Activated CD8-positive, alpha-beta T cell treated with anti-CD3 and anti-CD28 coated beads, Interleukin-2, amount 10 ng/mL, durations not matched to agents 7 days and 5 days (primary cell): ENCODE measurements at places on chromosomes 7 and 10. TPM values are rescaled to one million over a fixed set of nuclear protein-coding genes. Genes with fewer than 3 reads are reported as not detected.

The SLC35G1 gene
- total RNA-seq: 3.1 TPM

The FRMD4A gene
- 0.82 TPM for total RNA-seq

The PRSS37 gene
- not detected for total RNA-seq

The TAF6 gene
- 81.0 TPM for total RNA-seq

The SFR1 gene
- total RNA-seq: 14.9 TPM

The HECTD2 gene
- 2.0 TPM for total RNA-seq

The ACBD7 gene
- total RNA-seq: 5.2 TPM

The SPDYE11 gene
- total RNA-seq: not detected

The DHX32 gene
- 14.2 TPM for total RNA-seq

The CLCN1 gene
- 0.13 TPM for total RNA-seq

The SPAM1 gene
- total RNA-seq: not detected

The RBAK gene
- 14.7 TPM for total RNA-seq

The PLEKHA8 gene
- total RNA-seq: 8.9 TPM

The COL26A1 gene
- not detected for total RNA-seq

The VGF gene
- total RNA-seq: 0.29 TPM

The EVX1 gene
- not detected for total RNA-seq

The TSPAN15 gene
- total RNA-seq: 4.7 TPM

The PALD1 gene
- total RNA-seq: 6.5 TPM

The ANKRD2 gene
- not detected for total RNA-seq

The IDI2 gene
- total RNA-seq: not detected

The CFTR gene
- total RNA-seq: not detected

The PAPOLB gene
- total RNA-seq: 0.08 TPM

The FOXP2 gene
- total RNA-seq: not detected

The DOCK4 gene
- 0.10 TPM for total RNA-seq

The FAM221A gene
- total RNA-seq: 4.7 TPM
